ENCODE measurements at places on chromosomes 5 and 9. TPM values are rescaled to one million over a fixed set of nuclear protein-coding genes. Genes with fewer than 3 reads are reported as not detected.
A peak's percentile ranks its signal among the peaks of the same experiment; 100 is the strongest.

- no peaks in the 10 kb centered on the region for H3K27me3 ChIP-seq
- no peaks in the 10 kb centered on the region for H3K4me1 ChIP-seq
- DNase-seq = no peak
- H3K27ac ChIP-seq = no peak overlapping the region
- H3K36me3 ChIP-seq = no peaks in the 10 kb centered on the region
- no peak overlapping the region for H3K4me3 ChIP-seq
These were observed 64.7 kb downstream of the RXRA start for GRCh38 chr9:134390947-134391318.

DNA sequence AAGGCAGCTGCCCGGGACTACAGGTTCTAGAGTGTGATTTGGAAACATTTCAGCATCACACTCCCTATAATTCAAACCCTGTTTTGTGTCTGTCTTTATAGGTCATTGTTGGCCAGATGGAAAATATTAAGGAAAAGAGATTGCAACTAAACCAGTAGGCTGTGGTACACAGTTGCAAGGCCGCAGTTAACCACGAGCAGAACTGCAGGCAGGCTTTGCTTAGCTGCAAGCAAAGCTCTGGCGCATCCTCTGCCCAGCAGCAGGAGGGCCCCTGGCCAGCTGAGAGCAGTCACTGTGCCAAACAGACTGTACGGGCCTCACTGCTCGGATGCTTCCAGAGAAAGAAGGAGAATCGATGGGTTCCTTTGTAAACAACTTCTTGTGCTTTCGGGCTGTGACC lies 204.5 kb downstream of the DENND1A start:
- H3K36me3 ChIP-seq = no peaks in the 10 kb centered on the region
- DNase-seq = no peak
- H3K27me3 ChIP-seq = no peaks in the 10 kb centered on the region
- H3K4me1 ChIP-seq = no peaks in the 10 kb centered on the region
- H3K4me3 ChIP-seq = no peak overlapping the region

DNA sequence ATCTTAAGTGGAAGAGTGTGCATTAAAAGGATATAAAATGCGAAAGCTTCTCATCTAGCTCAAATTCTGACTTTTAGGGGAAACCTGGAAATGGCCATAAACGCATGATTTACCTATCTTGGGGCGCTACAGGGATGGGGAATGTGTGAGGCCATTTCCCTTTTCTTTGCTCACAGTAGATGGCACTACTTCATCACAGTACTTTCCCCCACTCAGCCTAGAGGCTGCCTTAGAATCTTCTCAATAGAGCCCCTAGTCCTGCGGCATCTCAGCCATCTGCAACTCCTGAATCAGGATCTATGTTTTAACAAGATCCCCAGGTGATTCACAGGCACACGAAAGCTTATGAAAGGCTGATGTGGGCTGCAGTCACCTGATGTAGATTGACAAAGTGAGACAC lies 110.8 kb downstream of the LHFPL2 start:
- H3K36me3 ChIP-seq = no peaks in the 10 kb centered on the region
- no peak overlapping the region for H3K27ac ChIP-seq
- DNase-seq = no peak
- no peaks in the 10 kb centered on the region for H3K27me3 ChIP-seq

DNA sequence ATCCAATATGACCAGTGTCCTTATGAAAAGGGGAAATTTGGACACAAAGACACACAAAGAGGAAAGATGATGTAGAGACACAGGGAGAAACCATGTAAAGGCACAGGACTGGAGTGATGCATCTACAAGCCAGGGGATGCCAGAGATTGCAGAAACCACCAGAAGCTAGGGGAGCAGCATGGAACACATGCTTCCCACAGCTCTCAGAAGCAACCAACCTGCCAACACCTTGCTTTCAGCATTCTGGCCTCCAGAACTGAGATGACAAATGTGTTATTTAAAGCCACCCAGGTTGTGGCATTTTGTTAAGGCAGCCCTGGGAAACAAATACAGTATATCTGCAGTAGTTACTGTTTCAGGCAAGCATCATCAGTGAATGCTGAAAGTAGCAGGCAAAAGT lies 23.2 kb downstream of the DAP start:
- peaks cover 12% of the 10 kb centered on the region for H3K36me3 ChIP-seq
- no peak for DNase-seq
- H3K27me3 ChIP-seq = no peaks in the 10 kb centered on the region
- no peak overlapping the region for H3K27ac ChIP-seq

DNA sequence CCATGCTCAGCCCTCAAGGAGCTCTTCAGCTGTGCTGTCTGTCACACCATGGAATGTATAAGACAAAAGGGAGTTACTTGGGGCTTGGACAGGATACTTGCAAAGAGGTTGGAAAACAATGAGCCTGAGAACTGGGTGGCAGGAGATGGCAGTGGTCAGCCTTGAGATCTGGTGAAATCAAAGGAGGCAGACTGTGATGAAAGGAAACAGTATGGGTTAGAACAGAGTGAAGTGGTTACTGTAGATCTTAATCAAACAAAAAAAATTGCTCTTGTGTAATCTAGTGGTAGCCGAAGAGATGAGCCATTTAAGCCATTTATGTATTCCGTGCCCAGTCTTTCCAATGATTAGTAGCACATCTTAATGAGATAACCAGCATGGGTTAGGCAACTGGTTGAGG lies 142.2 kb downstream of the SV2C start:
- no peak for DNase-seq
- no peak overlapping the region for H3K27ac ChIP-seq
- no peaks in the 10 kb centered on the region for H3K36me3 ChIP-seq

DNA sequence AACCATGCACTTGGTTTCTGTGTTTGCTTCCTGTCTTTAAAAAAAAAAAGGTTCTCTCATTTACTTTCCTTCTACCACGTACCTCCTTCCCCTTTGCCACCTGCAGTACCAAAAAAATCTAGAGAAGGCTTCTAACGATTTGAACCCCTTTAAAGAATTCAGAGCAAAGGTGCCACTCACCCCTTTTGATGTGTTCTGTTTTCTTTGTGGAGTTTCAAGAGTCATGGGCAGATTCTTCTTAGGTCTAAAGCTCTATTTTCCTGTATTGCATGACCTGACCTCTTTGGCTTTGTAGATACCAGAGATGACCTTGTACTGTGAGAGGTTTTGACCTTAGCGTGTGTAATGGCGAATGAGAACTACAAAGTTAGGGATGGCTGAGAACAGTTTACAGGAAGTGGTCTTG lies 29.0 kb downstream of the TXNDC8 start:
- no peak overlapping the region for H3K27ac ChIP-seq
- no peaks in the 10 kb centered on the region for H3K36me3 ChIP-seq
- no peak for DNase-seq
- no peak overlapping the region for H3K4me3 ChIP-seq

- H3K27ac ChIP-seq = peak overlapping the region; percentile 54
- DNase-seq = no peak
- no peak overlapping the region for H3K4me3 ChIP-seq
- H3K4me1 ChIP-seq = peaks cover 71% of the 10 kb centered on the region
These were observed 11.4 kb upstream of the DAB2IP start for GRCh38 chr9:121640076-121640475.

DNA sequence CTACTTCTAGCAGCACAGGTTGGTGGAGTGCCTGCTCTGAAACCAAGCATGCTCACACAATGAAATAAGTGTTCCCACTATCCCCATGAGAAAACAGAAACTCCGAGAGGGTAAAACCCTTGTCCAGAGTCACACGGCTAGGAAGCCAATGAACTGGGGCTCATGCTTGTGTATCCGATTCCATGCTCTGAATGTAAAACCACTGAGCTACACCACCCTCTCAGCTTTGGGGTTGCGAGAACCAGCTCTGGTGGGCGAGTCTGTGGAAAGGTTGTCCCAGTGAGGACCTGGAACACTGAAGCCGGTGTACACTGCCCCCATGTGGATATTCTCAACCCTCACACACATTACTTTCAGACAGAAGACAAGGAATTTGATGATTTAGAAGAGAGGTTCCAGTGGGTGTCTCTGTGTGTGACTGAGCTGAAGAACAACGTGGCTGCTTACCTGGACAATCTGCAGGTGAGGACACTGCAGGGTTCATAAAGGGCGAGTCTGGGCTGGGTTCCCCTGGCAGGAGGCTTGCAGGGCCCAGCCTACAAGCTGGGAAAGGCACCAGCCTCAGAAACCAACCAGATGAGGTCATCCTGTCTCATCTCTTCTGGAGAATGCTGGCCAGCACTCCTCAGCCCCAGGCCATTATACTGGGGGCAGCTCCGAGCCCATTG lies 37.4 kb downstream of the ARHGEF37 start:
- H3K27ac ChIP-seq = no peak overlapping the region
- H3K4me3 ChIP-seq = no peak overlapping the region
- H3K4me1 ChIP-seq = no peaks in the 10 kb centered on the region
- H3K27me3 ChIP-seq = no peaks in the 10 kb centered on the region
- H3K36me3 ChIP-seq = peaks cover 71% of the 10 kb centered on the region

GRCh38 chr5:81230416-81230815 lies 2.7 kb upstream of the CKMT2 start:
- DNase-seq = no peak
- H3K4me3 ChIP-seq = no peak overlapping the region
- no peaks in the 10 kb centered on the region for H3K4me1 ChIP-seq
- H3K27me3 ChIP-seq = no peaks in the 10 kb centered on the region
- H3K36me3 ChIP-seq = no peaks in the 10 kb centered on the region

DNA sequence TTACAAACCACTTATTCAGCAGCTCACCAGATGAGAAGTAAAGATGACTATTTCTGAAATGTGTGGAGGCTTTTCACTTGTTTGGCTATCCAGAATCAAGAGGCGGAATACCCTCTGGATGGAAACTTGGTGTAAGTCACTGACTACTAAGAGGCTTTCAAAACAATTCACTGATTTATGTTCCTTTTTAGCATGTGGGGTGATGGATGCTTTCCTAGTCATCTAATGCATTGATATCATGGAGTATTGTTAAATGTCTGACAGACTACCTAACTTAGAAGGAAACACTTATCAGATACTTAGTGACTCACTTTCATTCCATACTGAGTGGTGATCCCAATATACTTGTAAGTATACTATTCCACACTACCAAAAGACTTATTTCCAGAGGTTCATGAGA lies 141.4 kb downstream of the PLK2 start:
- no peak overlapping the region for H3K27ac ChIP-seq
- no peaks in the 10 kb centered on the region for H3K27me3 ChIP-seq
- H3K4me3 ChIP-seq = no peak overlapping the region
- no peaks in the 10 kb centered on the region for H3K36me3 ChIP-seq
- no peaks in the 10 kb centered on the region for H3K4me1 ChIP-seq

DNA sequence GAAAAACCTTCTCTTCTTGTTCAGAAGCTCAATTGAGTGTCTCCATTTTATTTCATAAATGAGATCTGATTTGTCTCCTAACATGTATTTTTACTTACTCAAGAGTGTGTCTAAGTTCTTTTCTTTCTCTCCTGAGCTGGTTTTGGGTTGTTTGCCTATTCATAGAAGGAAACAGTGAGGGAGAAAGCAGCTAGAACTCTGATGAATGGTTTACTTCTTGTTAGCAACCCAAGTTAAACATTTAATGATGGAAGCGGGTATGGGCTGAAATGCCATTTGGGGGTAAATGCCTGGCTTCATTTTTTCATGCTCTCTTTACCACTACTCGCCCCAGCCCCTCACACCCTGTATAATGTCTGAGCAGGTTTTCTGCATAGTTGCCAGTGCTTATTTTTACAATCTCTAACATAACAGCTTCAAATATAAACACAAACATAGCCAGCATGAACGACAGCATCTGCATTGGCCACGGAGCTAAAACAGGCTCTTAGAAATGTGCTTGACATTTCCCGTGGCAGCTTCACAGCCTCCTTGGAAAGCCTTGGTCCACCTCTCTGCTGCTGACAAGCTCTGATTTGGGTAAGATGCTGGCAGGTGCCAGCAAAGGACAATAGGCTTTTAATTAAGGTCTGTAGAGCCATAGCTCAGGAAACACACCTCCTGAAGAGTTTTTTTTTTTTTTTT lies 321.1 kb downstream of the ARHGEF28 start:
- DNase-seq = no peak
- peaks cover 6% of the 10 kb centered on the region for H3K4me1 ChIP-seq
- H3K27ac ChIP-seq = no peak overlapping the region

GRCh38 chr5:79736528-79737514 lies 47.2 kb downstream of the CMYA5 start:
- H3K27me3 ChIP-seq = no peaks in the 10 kb centered on the region
- peaks cover 13% of the 10 kb centered on the region for H3K4me1 ChIP-seq
- peaks cover 28% of the 10 kb centered on the region for H3K36me3 ChIP-seq
- no peak overlapping the region for H3K4me3 ChIP-seq

GRCh38 chr9:130296783-130297055 lies 31.2 kb downstream of the HMCN2 start:
- H3K36me3 ChIP-seq = no peaks in the 10 kb centered on the region
- H3K4me1 ChIP-seq = peaks cover 10% of the 10 kb centered on the region
- no peaks in the 10 kb centered on the region for H3K27me3 ChIP-seq
- H3K27ac ChIP-seq = no peak overlapping the region
- H3K4me3 ChIP-seq = no peak overlapping the region

DNA sequence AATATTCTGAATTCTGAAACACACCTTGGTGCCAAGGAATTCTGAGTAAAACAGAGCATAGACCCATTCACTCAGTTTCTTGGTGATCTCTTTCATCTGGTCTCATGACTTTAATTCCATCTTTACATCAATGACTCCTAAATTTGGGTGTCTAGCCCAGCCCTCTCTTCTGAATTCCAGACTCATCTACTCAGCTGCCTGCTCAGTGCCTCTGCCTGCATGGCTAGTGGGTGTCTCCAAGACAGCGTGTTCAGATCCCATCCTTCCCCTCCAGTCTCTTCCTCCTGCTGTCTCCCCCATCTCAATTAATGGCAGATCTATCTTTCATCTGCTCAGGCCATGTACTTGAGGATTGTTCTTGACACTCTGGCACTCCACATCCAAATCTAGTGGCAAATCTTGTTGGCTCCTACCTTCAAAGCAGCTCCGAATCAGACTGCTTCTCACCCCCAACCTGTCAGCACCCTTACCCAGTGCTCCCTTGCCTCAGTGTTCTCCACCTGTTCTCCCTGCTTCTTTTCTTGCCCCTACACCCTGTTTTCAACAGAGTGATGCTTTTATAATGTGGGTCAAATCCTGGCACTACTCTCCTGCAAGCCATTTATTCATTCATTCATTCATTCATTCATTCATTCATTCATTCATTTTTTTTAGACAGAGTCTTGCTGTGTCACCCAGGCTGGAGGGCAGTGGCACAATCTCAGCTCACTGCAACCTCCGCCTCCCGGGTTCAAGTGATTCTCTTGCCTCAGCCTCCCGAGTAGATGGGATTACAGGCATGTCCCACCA lies 5.3 kb downstream of the CAVIN4 start:
- no peaks in the 10 kb centered on the region for H3K27me3 ChIP-seq
- H3K36me3 ChIP-seq = peaks cover 9% of the 10 kb centered on the region
- no peak overlapping the region for H3K27ac ChIP-seq
- H3K4me3 ChIP-seq = no peak overlapping the region
- H3K4me1 ChIP-seq = no peaks in the 10 kb centered on the region

DNA sequence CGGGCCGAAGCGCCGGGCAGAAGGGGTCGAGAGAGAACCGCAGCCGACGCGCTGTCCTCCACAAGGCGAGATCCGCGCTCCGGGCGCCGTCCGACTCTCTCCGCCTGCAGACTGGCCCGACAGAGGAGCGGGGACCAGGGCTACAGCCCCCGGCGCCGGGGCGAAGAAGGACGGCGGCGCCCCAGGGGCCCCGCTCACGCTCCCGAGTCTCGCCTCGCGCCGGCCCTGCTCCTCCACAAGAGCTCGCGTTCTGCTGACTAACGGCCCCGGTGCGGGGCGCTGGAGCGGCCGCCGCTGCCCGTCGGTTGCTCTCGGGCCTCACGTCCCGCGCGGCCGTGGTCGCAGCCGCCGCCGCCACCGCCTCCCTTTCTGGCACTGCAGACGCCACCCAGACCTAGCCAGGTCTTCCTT lies 338 bp downstream of the ABHD17B start:
- no peak for DNase-seq
- peaks cover 26% of the 10 kb centered on the region for H3K4me1 ChIP-seq
- no peaks in the 10 kb centered on the region for H3K36me3 ChIP-seq

The CARD9 gene
- total RNA-seq = 0.15 TPM

The IFNA13 gene
- not detected for total RNA-seq

The NSMF gene
- 26.2 TPM for total RNA-seq

The TRMT10B gene
- 2.5 TPM for total RNA-seq

The IZUMO3 gene
- total RNA-seq = not detected

All from right atrium auricular region (tissue), 2 donors.